Upper lobe of left lung (tissue), 6 donors: ENCODE measurements at places on chromosomes 1 and 21. TPM values are rescaled to one million over a fixed set of nuclear protein-coding genes. Genes with fewer than 3 reads are reported as not detected.
A peak's percentile ranks its signal among the peaks of the same experiment; 100 is the strongest.

TFF3 gene
- total RNA-seq = 19.9 TPM

C8A gene
- not detected for total RNA-seq

CFHR3 gene
- 0.17 TPM for total RNA-seq

MYOG gene
- total RNA-seq = not detected

IRF6 gene
- total RNA-seq = 21.0 TPM

DNA sequence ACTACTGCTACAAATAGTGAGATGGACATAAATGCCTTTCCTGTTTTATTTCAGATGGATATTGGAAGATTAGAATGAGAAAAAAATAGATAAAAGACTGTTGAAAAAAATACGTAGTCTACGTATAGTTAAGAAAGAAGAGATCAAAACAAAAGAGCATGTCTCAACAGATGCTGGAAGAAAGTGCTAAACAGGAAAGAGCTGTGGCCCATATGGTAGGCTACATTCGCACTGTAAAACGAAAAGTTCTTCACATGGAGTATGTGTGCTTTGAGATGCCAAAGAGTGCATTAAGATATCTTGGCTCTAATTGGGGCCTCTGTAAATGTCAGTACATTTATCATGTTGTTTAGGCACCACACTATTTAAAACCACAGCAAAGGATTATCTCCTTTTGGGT, 741.7 kb downstream of the LTN1 start:
- DNase-seq = no peak

DNA sequence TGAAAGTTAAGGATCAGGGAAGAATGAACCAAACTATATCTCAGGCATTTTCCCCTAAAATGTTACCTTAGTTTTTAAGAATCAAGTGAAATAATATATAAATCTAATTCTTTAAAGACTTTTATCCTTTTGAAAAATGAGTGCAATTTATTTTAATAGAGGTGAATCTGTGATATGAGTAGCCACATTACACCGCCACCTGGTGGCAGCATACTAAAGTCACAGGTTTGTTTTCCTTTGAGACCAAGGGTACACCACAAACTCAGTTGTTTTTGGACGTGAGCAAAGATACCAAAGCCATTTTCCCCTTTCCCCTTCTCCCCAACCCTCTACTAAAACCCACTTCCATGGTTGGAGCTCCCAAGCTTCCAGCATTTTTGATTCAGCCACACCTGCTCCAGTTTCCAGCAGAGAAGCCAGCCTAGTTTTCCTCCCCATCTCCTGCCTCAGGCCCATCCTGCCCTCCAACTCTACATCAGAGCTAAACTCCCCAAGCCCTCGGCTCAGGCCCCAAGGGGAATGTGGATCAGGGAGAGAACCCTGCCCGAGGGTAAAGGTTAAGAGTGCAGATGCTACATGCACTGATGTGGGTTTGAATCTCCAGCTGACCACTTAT, 22.9 kb upstream of the LDLRAP1 start:
- DNase-seq = peak; percentile 62
